ENCODE measurements at places on chromosomes 5 and 9. TPM values are rescaled to one million over a fixed set of nuclear protein-coding genes. Genes with fewer than 3 reads are reported as not detected.
A peak's percentile ranks its signal among the peaks of the same experiment; 100 is the strongest.

DNA sequence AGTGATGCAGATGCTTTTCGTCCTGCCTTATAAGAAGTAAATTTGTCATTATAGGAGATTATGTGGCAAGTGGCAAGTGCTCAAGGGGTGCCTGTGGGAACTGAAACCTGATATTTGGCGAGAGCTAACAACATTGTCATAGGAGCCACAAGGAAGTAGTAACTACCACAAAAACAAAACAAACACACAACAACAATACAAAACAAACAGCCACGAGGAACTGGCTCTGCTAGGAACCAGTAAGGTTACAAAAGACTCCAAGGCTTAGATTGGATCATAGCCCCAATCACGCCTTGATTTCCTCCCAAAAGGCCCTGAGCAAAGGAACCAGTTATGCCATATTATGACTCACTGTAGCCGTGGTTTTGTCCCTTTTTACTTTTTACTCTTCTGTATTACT, 1045.2 kb downstream of the CDH12 start:
- H3K4me3 ChIP-seq, result no peak overlapping the region
- no peak for DNase-seq
- no peaks in the 10 kb centered on the region for H3K4me1 ChIP-seq
- no peaks in the 10 kb centered on the region for H3K27me3 ChIP-seq

GRCh38 chr5:150642567-150642927, 2.1 kb downstream of the SYNPO start:
- no peaks in the 10 kb centered on the region for H3K4me1 ChIP-seq
- DNase-seq, result no peak

DNA sequence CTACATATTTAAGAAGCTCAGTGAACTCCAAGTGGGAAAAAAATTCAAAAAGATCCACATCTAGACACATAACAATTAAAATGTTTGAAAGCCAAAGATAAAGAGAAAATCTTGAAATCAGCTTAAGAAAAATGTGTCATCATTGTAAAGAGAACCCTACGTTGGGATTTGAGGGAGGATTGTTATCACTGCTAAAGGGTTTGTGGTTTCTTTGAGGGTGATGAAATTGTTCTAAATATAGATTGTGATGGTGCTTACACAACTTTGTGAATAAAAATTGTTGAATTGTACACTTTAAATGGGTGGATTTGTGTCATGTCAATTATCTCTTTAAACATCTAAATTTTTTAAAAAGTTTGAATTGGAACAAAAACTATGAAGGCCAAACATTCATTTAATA, 92.2 kb upstream of the ADAMTS19 start:
- H3K4me1 ChIP-seq, result no peaks in the 10 kb centered on the region
- no peak overlapping the region for H3K27ac ChIP-seq
- peaks cover 2% of the 10 kb centered on the region for H3K36me3 ChIP-seq
- no peaks in the 10 kb centered on the region for H3K27me3 ChIP-seq

- no peak for DNase-seq
- H3K4me1 ChIP-seq, result no peaks in the 10 kb centered on the region
Measured at GRCh38 chr9:84677080-84677479, 7.6 kb downstream of the NTRK2 start.

DNA sequence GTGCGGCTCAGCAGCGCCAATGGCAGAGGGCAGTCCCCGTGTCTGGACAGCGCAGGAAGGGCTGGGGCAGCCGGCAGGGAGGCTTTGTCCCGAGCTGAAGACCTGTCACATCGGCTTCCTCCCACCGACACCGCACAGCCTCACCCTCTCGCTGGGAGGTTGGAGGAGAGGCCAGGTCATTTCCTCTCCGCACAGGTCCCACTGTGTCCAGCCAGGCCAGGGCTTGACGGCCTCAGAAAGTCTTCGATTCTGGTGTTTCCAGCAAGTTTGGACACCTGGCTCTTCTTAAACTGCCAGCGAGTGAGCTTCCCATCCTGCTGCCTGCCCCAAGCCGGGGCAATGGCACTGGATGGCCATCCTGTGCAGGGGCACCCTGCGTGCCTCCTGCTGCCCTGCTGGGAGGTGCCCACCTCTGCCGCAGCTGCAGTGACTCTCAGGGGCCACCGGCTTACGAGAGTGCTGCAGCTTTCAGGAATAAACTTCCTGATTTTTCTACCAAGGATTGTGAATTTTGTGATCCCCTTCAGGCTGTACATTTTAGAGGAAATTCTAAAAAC, 33.9 kb downstream of the AHRR start:
- H3K27me3 ChIP-seq, result peaks cover 6% of the 10 kb centered on the region
- no peak for DNase-seq
- H3K36me3 ChIP-seq, result peaks cover 10% of the 10 kb centered on the region

DNA sequence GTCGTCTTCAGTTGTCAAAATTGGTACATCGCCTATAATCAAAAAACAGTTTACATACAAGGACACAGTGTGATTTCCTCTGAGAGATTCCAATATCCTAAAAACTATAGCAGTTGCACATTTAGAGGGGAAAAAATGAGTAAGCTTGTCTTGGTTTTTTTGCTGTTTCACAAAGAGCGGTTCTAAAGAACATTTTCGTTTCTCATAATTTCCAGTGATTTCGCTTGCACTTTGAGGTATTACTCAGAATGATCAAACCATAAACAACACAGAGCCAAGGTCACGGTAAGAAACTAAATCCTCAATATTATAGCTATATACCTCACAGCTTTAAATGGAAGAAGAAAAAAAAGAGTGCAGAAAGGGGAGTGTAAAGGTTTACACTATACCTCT, 861 bp downstream of the MTX3 start:
- peak overlapping the region; percentile 96 for H3K27ac ChIP-seq
- H3K4me3 ChIP-seq, result peak overlapping the region; percentile 84
- peaks cover 41% of the 10 kb centered on the region for H3K4me1 ChIP-seq
- H3K36me3 ChIP-seq, result peaks cover 28% of the 10 kb centered on the region
- H3K27me3 ChIP-seq, result no peaks in the 10 kb centered on the region

GRCh38 chr9:129319076-129319937, 141.2 kb upstream of the IER5L start:
- peak; percentile 6 for DNase-seq
- no peak overlapping the region for H3K27ac ChIP-seq
- no peaks in the 10 kb centered on the region for H3K36me3 ChIP-seq
- H3K4me1 ChIP-seq, result peaks cover 12% of the 10 kb centered on the region
- H3K4me3 ChIP-seq, result no peak overlapping the region
- H3K27me3 ChIP-seq, result no peaks in the 10 kb centered on the region

DNA sequence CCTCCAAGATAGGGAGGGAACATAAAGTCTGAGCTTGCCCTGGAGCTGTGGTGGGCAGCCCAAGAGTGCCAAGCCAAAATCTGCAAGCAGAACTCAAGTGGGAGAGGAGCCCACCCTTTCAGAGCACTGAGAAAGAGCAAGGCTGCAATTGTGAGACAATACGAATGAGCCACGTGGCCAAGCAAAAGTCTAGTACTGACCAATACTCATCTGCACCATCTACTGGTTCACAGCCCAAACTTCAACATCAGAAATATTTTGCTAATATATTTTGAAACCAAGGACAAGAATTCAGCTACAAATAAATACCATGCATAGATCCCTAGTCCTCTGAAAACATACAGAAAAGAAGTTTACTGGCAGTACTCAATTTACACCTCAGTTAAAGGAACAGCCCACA, 696.2 kb upstream of the COX7C start:
- no peaks in the 10 kb centered on the region for H3K27me3 ChIP-seq
- H3K4me3 ChIP-seq, result no peak overlapping the region
- H3K36me3 ChIP-seq, result no peaks in the 10 kb centered on the region
- H3K27ac ChIP-seq, result no peak overlapping the region

GRCh38 chr5:138676556-138677193, 76.5 kb upstream of the CTNNA1 start:
- H3K36me3 ChIP-seq, result peaks cover 6% of the 10 kb centered on the region
- no peak overlapping the region for H3K27ac ChIP-seq
- H3K4me1 ChIP-seq, result no peaks in the 10 kb centered on the region
- peaks cover 42% of the 10 kb centered on the region for H3K27me3 ChIP-seq
- H3K4me3 ChIP-seq, result no peak overlapping the region

GRCh38 chr5:143932584-143932983, 120.6 kb downstream of the HMHB1 start:
- peaks cover 5% of the 10 kb centered on the region for H3K36me3 ChIP-seq
- H3K27me3 ChIP-seq, result no peaks in the 10 kb centered on the region
- no peak for DNase-seq
- no peaks in the 10 kb centered on the region for H3K4me1 ChIP-seq
- no peak overlapping the region for H3K4me3 ChIP-seq

- H3K27me3 ChIP-seq, result peaks cover 18% of the 10 kb centered on the region
- H3K27ac ChIP-seq, result no peak overlapping the region
- H3K4me3 ChIP-seq, result no peak overlapping the region
- no peaks in the 10 kb centered on the region for H3K36me3 ChIP-seq
- no peaks in the 10 kb centered on the region for H3K4me1 ChIP-seq
Measured at GRCh38 chr5:1185629-1186350, 15.6 kb upstream of the SLC6A19 start.

- H3K4me1 ChIP-seq, result peaks cover 2% of the 10 kb centered on the region
- H3K36me3 ChIP-seq, result peaks cover 38% of the 10 kb centered on the region
- H3K27ac ChIP-seq, result no peak overlapping the region
- H3K27me3 ChIP-seq, result no peaks in the 10 kb centered on the region
Measured at GRCh38 chr9:120490888-120491595, 88.9 kb downstream of the CDK5RAP2 start.

The MARVELD2 gene
- 0.31 TPM for total RNA-seq

The IL31RA gene
- total RNA-seq, result 0.29 TPM

The SCGB3A1 gene
- not detected for total RNA-seq

- DNase-seq, result no peak
- no peaks in the 10 kb centered on the region for H3K36me3 ChIP-seq
- no peaks in the 10 kb centered on the region for H3K27me3 ChIP-seq
- H3K4me3 ChIP-seq, result no peak overlapping the region
Measured at GRCh38 chr9:80407220-80407619, 835.5 kb downstream of the TLE4 start.

The PDLIM4 gene
- total RNA-seq, result not detected

The STPG3 gene
- total RNA-seq, result not detected

The ZNF354C gene
- 6.0 TPM for total RNA-seq

The MOB3B gene
- 0.38 TPM for total RNA-seq

DNA sequence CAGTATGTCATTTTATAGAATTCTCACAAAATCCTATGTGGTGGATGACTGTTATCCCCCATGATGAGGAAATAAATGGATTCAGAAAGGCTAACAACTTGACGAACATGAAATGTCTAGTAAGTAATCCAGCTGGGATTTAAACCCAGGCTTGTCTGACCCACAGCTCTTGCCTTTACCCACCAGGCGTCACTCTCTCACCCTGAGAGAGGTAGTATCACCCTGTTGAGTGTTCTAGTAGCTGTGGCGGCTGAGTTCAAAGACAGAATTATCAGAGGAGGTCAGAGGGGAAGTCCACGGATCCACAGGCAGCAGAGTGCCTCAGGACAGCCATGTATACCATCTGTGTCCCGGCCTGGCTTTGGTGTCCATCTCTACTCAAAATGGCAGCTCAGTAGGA, 113.8 kb downstream of the ZNF462 start:
- no peaks in the 10 kb centered on the region for H3K36me3 ChIP-seq
- DNase-seq, result no peak
- H3K27ac ChIP-seq, result no peak overlapping the region
- H3K27me3 ChIP-seq, result no peaks in the 10 kb centered on the region
- H3K4me1 ChIP-seq, result no peaks in the 10 kb centered on the region

The CRAT gene
- total RNA-seq, result 16.4 TPM

The PCDHGA12 gene
- 0.07 TPM for total RNA-seq

The FAM151B gene
- total RNA-seq, result 0.27 TPM

The LRRC19 gene
- total RNA-seq, result not detected

The GFRA3 gene
- total RNA-seq, result not detected

DNA sequence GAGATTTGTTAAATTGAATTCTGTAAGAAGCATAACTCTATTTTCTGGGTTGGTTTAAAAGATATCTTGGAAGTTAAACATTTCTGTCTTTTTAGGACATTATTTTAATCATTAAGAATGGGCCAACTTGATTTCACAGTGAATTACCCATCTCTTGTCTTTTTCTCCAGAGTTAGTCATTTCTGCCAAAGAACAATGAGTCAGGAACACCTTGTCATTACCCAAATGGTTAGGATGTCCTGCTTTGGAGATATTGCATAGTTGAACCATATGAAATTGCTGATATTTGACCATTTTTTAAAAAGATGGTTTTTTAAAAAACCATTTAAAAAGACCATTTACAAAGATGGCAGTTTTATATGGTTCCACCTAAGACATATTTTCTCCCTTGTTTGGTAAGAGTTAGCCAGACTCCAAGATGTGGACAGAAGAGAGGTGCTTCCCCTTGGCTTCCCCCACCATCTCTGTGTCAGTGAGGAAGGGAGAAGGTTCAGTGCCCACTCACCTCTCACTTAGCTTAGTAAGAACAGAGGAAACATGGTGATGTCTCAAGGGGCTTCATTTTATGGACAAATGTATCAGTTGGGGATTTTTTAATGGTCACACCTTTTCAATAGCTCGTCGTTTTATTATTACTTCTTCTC, 103.0 kb downstream of the PCSK1 start:
- H3K27me3 ChIP-seq, result peaks cover 18% of the 10 kb centered on the region
- peaks cover 5% of the 10 kb centered on the region for H3K4me1 ChIP-seq
- H3K4me3 ChIP-seq, result no peak overlapping the region
- H3K36me3 ChIP-seq, result no peaks in the 10 kb centered on the region
- no peak for DNase-seq

GRCh38 chr9:78292026-78292425, 4.9 kb upstream of the PSAT1 start:
- H3K27ac ChIP-seq, result no peak overlapping the region
- H3K4me3 ChIP-seq, result no peak overlapping the region
- peaks cover 24% of the 10 kb centered on the region for H3K4me1 ChIP-seq
- no peak for DNase-seq

The TAS2R1 gene
- not detected for total RNA-seq

DNA sequence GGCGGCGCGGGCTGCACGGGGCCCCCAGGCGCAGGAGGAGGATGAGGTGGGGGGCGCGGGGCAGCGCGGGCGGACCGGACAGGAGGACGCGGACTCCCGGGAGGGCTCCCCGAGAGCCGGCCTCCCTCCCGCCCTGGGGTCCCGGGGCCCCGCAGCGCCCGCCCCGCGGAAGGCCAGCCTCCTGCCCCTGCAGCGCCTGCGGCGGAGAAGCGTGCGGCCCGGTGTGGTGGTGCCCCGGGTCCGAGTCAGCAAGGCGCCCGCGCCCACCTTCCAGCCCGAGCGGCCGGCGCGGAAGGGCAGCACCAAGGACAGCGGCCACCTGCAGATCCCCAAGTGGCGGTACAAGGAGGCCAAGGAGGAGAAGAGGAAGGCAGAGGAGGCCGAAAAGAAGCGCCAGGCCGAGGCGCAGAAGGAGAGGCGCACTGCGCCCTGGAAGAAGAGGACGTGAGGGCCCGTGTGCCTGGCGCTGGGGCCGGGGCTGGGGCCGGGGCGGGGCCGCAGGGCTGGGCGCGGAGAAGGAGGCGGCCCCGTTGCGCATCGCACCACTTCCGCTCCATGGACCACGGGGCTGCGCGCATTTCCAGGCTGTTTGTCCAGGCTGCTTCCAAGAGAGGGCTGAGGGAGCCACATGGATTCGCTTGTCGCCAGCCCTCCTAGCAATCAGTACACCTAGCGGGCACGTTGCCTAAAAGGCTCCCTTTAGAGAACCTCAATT, 86.0 kb downstream of the ANKRD33B start:
- H3K27ac ChIP-seq, result no peak overlapping the region

The PRELID1 gene
- total RNA-seq, result 248 TPM

GRCh38 chr9:117665601-117666385, 38.4 kb upstream of the TLR4 start:
- peaks cover 2% of the 10 kb centered on the region for H3K27me3 ChIP-seq
- H3K4me1 ChIP-seq, result no peaks in the 10 kb centered on the region
- H3K36me3 ChIP-seq, result no peaks in the 10 kb centered on the region
- no peak overlapping the region for H3K27ac ChIP-seq
- no peak for DNase-seq

The ADAMTS2 gene
- total RNA-seq, result not detected
